Endothelial cell (in vitro differentiated cells): ENCODE measurements at places on chromosomes 7 and 10.

DNA sequence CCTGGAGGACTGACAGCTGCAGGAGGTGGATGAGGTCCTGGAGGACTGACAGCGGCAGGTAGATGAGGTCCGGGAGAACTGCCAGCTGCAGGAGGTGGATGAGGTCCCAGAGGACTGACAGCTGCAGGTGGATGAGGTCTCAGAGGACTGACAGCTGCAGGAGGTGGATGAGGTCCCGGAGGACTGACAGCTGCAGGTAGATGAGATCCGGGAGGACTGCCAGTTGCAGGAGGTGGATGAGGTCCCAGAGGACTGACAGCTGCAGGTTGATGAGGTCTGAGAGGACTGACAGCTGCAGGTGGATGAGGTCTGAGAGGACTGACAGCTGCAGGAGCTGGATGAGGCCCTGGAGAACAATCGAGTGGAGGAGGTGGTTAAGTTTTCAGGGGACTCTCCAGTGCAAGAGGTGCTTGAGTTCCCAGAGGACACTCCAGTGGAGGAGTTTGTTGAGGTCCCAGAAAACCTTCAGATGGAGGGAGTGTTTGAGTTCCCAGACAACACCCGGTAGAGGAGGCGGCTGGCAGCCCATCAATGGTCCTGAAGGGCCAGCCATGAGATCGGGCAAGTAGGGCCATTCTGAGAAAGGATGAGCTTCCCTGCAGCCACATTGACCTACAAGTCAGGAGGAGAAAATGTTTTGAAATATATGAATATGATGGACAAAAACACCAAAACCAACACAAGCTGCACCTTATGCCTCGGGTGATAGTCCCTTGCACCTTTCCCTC is 4.7 kb upstream of the EIF5AL1 start:
- DNase-seq: no peak

DNA sequence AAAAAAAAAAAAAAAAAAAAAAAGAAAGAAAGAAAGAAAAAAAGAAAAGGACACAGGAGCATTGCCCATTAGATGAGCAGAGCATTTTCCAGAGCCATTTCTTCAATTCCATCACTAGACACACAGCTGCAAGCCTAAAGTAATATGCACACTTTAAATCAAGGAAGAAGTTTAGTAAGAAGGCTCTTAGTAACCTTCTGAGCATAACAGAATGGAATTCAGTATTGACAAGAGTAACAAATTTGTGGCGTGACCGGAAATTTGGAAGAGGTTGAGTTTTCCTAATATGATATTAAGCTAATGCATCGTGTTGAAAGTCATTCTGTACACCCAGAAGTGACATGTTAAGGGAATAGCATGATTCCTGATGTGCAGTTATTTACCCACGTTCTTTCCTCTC is 35.3 kb downstream of the SMURF1 start:
- DNase-seq: no peak

DNA sequence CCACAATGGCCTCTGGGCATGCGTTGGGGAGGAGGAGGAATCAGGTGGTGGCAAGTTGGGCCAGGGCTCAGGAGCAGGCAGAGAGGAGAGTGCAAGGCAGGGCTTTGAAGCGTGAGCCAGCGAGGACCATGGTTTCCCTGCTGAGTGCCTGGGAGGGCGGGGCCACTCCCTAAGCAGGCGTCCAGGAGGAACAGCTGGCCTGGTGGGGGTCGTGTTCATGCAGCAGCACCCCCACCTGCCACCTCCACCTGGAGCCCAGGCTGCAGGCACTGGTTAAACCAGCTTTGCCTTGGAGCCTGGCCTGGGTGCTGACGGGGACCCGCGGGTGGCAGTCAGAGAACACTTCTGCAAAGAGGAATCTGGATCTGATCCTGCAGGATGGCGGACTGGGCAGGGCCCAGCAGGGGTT is 24.2 kb upstream of the AQP1 start:
- DNase-seq: no peak

DNA sequence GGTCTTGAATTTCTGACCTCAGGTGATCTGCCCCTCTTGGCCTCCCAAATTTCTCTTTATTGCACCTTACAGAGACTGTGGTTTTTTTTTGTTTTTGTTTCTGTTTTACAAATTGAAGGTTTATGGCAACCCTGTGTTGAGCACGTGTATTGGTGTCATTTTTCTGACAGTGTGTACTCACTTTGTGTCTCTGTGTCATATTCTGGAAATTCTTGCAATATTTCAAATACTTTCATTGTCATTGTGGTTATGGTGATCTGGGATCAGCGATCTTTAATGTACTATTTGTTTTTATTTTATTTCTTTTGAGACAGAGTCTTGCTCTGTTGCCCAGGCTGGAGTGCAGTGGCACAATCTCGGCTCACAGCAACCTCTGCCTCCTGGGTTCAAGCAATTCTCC is 89.8 kb downstream of the PRTFDC1 start:
- DNase-seq: no peak

GRCh38 chr7:104487642-104488041 is 159.2 kb downstream of the LHFPL3 start:
- DNase-seq: no peak

DNA sequence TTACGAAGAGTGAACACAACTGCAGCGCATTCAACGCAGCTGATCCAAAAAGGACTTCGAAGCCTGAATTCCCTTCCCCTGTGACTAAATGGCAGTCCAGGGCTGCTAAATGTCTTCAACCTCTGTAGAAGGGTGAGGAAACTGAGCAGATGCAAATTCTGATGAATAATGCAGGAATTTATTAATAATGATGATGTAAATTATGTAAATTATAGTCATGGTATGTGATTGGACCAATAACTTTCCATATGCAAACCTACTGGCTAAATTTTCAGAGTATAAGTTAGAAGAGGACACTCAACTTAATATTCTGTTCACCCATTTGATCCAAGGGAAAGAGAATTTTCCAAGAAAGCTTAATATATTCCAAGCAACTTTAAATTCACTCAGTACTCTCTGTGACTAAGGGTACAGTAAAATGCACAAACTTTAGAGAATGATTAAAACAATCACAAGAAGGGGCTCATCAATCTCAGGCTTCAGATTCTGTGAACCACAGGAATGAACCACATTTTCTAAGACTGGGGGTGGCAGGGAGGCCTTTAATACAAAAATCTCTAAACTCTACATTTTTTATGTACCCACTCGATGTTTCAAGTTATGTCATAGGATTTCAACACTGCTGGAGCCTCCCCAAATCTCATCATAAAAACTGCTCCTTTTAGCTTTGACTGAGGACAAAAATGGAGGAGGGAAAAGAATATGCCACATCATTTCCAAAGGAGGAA is 3.5 kb downstream of the FGFR2 start:
- no peak for DNase-seq

DNA sequence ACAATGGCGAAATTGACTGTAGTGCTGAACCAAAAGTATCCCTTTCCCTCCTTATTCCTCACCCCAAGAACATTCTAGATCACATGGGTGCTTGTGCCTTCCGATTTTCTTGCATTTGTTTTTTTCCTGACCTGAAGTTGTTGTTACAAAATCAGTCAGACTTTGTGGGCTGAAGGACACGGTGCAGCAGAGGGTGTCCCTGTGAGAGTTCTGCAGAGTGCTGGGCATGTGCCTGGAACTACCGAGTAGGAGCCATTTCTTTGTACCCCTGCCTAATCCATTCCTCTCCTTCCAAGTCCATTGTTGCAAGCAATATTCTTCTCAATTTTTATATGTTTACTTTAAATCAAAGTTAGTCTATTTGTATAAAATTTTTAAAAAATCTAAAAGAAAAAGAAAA is 35.3 kb upstream of the GJD4 start:
- DNase-seq: no peak

GRCh38 chr10:114024876-114025610 is 18.6 kb upstream of the ADRB1 start:
- no peak for DNase-seq

- DNase-seq: no peak
Measured at GRCh38 chr10:79280956-79281355, 66.3 kb upstream of the PPIF start.

- DNase-seq: no peak
Measured at GRCh38 chr7:136997735-136998134, 129.3 kb downstream of the CHRM2 start.

DNA sequence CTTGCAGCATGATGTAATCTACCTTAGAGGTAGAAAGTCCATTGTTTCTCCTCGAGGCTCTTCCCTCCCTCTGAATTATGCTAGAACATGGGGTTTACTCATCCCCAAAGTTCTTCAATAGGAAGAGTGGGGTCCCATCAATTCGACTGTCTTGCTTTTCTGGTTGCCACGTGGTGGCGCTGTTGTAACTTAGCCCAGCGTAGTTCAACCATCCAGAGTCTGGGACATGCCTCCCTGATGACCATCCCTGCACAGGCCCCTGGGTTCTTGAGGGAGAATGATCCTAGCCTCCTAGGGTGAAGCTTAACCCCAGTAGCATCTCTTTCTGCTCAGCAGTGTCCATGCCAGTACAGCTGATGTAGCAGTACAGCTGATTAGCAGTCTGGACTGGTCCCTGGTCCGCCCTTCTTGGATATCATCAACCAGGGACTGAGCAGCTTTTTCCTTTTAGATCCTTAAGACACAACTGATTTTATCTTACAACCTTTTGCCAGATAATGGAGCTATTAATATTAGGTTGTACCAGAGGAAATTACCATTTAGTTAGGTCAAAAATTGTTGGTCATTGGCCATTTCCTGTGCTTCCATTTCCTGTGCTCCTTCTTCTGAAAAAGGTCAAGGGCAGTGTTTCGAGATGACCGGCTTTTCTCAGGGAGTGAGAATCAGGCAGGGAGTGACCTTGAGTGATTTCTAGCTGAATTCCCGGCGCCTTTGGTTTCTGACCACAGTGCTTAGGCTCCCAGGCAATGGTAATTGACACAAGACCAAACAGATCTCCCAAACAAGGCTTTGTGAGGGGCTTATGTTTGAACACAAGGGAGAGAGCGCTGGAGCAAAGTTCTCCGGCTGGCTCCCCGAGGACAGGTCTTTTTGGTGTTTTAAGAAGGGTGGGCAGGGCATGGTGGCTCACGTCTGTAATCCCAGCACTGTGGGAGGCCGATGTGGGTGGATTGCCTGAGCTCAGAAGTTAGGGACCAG is 65.4 kb downstream of the TACC2 start:
- DNase-seq: peak; percentile 69

DNA sequence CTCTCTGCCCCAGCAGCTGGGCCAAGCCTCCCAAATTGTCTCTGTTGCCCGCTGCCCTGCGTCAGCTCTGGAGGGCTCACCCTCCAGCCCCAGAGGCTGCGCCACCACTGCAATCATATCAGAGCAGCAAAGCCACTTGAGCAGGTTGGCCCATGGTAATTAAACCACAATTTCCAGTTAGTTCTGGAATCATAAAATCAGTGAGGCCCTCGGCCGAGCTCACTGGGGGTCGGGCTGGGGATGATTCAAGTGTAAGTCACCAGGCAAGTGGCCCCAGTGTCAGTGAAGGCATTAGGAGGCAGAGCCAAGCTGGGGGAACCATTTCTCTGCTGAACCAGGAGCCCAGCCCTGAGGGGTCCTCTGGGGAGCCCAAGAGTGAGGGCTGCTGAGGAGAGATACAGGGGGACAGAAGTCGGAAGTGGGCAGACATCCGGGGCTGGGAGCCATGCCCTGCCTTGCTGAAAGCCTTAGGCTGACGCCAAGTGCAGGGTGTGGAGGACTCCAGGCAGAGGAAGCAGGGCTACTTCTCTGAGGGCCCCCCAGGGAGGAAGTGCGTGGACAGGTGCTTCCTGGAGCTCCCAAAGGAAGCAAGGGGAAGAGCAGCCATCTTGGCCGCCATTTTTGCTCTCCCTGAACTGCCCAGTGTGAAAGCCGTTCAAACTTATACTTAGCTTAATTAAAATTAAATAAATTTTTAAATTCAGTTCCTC is 29.5 kb upstream of the SLC29A3 start:
- DNase-seq: no peak

- DNase-seq: no peak
Measured at GRCh38 chr10:123361832-123362231, 207.6 kb downstream of the BUB3 start.

DNA sequence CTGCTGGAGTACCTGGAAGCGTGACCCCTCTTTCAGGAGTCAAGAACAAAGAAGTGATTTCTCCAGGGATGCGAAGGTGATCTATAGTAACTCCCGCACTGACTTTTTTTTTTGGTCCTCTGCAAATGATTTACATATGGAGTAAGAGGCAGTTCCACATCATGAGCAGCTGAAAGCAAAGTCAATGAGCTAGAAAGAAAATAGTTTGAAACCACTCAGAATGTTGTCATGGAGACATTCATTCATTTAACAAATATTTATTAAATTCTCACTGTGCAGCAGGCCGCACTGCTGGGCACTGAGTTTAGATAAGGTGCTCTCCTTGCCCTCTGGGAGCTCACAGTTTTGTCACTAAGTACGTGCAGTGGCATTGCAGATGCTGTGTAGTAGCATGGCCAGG is 206.7 kb downstream of the CAMK1D start:
- no peak for DNase-seq

DNA sequence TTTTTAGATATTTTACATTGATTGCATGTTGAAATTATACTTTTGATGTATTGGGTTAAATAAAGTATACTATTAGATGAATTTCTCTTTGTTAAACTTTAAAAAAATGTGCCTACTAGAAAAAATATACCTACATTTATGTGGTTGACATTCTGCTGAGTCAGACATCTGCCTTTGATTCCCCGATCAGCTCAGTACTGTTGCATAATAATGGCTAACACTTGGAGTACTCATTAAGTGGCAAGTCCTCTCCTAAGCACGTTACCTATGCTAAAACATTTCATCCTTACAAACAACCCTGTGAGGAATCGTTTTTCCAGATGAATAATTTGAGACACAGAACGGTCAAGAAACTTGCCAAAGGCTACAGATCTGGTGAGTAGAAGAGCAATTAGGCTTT is 14.0 kb upstream of the SEM1 start:
- no peak for DNase-seq
